Neural crest cell (in vitro differentiated cells): ENCODE measurements at places on chromosomes 1 and 21.

- no peak for DNase-seq
Observed at GRCh38 chr1:98315309-98315708, 346.2 kb upstream of the SNX7 start.

DNA sequence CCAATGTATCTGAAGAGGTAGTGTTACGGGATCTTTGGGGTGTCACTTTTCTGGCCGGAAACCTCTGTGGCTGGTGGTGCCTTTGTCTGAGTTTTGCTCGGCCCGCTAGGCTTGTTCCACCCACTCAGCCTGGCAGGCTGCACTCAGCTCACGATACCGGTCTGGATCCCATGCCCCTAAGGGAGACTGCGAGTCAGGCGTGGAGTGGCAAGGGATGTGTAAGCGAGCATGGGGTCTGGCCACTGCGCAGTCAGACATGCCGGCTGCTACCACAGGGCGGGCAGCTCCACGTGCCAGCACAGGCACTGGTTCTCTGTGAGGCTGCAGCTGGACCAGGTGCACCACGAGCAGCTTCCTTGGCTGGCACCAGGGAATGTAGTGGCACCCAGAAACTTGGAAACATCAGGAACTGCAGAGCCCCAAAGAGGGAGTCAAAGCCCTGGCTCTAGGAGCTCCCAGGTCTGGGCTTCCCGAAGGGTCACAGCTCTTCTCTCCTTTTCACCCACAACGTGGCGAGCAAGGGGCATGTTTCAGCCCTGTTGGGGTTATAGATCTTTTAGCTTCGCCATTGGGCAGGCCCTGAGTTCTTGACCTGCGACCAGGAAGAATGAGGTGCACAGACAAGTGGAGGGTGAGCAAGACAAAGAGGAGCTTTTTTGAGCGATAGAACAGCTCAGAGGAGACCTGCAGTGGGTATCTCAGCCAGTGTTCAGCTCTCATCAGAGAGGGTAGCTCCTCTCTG, 23.8 kb upstream of the LRRC8C start:
- DNase-seq: no peak

DNA sequence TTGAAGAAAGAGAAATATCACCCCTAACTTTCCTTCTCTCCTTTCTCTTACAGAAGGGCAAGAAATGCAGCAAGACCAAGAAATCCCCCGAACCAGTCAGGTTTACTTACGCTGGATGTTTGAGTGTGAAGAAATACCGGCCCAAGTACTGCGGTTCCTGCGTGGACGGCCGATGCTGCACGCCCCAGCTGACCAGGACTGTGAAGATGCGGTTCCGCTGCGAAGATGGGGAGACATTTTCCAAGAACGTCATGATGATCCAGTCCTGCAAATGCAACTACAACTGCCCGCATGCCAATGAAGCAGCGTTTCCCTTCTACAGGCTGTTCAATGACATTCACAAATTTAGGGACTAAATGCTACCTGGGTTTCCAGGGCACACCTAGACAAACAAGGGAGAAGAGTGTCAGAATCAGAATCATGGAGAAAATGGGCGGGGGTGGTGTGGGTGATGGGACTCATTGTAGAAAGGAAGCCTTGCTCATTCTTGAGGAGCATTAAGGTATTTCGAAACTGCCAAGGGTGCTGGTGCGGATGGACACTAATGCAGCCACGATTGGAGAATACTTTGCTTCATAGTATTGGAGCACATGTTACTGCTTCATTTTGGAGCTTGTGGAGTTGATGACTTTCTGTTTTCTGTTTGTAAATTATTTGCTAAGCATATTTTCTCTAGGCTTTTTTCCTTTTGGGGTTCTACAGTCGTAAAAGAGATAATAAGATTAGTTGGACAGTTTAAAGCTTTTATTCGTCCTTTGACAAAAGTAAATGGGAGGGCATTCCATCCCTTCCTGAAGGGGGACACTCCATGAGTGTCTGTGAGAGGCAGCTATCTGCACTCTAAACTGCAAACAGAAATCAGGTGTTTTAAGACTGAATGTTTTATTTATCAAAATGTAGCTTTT, 2.4 kb downstream of the CCN1 start:
- DNase-seq: no peak

DNA sequence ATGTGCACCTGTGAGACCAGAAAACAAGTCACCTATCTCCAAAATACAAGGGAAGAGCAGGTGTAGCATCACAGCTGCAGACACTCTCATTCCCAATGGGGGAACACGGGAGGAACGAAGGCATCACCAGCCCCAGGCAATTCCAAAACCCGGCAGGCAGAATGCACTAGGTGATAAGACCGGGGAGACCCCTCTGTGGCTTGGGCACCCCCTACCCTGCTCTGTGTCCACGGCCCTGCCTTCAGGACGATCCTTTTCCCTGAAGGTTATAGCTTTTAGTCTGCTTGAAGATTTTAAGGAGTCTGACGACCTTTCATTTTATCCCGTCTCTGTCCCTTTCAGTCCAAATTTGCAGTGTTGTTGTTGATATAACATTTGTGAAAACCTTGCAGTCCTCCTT, 19.2 kb downstream of the TRPM2 start:
- DNase-seq: no peak

- no peak for DNase-seq
Observed at GRCh38 chr1:189424746-189425331, 1052.8 kb downstream of the BRINP3 start.

GRCh38 chr1:196651079-196651478, 764 bp upstream of the CFH start:
- no peak for DNase-seq
